ENCODE measurements at places on chromosomes 3 and 15.

DNA sequence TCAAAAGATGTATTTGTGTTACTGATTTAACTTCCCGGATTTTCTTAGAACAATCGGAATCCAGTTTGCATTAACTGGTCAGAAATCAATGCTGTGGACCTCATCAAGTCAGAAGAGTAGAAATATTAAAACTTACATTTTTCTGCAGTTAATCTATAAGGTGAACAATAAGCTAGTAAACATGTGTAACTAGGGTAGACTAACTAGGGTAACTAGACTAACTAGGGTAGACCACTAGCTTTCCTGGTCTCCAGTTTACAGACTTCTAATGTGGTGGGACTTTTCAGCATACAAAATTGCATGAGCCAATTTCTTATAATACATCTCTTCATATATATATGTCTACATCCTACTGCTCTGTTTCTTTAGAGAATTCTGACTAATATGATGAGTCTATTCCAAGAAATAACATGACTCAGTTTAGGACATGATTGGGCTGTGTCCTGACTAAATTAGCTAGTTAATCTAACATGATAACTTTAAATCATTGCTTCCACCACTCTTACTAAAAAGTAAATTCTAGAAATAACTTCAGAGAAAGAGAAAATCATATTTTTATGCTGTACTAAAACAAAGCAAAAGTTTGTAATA lies 5.3 kb downstream of the PLSCR2 start:
- no peak for DNase-seq

DNA sequence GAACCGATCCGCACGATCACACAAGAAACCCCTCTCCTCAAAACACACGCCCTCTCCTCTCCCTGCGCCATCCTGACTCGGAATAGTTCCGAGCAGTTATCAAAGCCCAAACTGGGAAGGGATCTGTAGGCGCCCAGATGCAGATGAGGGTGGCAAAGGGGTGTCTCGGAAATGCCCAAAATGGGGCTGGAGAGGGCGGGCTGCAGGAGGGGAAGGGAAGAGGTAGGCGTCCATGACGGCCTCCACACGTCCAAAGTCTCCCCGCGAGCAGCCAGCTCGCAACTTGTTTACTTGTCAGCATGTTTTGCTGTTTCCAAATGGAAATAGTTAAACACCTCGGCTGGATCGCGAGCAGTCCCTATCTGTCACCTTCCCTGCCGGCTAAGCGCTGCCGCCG lies 1.5 kb downstream of the NTRK3 start:
- no peak for DNase-seq

GRCh38 chr3:170154569-170155143 lies 26.9 kb downstream of the PHC3 start:
- DNase-seq = no peak

- DNase-seq = no peak
These were observed 98.6 kb upstream of the CRBN start for GRCh38 chr3:3278073-3278472.

DNA sequence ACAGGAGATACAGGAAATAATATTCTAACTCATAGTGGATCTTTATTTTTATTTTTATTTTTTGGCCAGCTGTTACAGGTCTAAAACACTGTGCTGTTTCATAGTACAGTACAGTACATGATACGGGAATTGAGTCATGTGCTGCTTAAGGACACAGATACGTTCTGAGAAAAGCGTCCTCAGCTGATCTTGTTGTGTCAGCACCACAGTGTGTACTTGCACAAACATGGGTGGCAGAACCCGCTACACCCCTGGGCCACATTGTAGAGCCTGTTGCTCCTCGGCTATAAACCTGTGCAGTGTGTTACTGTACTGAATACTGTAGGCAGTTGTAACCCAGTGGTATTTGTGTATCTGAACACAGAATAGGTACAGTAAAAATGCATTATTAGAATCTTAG lies 183.4 kb downstream of the OR4M2 start:
- DNase-seq = no peak

DNA sequence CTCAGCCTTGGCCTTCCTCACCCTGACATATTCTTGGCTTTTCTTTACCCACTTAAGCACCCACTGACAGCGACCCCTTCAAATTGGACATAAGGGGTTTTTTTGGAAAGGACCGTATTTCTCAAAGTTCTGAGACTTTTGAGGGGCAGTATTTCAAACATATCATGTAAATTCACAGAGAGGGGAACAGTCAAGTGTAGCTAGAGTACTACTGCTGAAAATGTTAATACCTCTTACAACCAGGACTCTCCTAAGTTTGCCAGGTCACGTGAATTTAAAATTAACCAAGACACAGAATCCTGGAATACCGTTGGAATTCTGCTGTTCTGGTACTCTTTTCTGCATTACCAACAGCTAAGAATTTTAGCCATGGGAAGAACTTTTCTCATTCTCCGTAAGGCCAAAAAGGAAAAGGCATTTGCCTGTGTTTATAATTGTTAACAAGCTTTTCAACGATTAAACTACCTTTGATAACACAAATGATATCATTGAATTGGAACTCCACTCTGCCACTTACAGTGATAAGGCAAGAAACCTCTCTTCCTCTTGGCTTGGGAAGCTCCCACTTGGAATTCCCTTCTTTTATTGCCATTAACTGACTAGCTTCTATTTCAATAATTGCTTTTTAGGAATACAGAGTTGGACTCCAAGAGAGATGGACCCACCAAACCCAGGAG lies 597 bp upstream of the GBE1 start:
- DNase-seq = no peak

DNA sequence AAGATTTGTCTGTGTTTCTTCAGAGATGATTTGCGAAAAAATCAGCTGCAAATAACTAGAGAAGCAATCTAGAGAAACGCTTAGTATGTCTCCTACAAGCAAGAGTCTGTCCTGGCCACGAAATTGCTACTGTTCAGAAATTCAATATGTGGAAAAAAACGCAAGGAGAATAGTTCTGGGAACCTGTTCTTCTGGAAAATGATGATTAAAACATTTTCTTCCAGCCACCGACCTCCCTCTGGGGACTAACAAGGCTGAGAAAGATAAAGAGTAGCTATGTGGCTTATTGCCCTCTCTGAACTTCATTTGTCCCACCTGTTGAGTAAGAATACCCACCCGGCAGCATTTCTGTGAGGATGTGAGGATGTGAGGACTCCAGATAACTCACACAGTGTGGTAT lies 31.6 kb downstream of the SNTN start:
- DNase-seq = no peak

- no peak for DNase-seq
These were observed 633.9 kb upstream of the TGFBR2 start for GRCh38 chr3:29972320-29972993.

DNA sequence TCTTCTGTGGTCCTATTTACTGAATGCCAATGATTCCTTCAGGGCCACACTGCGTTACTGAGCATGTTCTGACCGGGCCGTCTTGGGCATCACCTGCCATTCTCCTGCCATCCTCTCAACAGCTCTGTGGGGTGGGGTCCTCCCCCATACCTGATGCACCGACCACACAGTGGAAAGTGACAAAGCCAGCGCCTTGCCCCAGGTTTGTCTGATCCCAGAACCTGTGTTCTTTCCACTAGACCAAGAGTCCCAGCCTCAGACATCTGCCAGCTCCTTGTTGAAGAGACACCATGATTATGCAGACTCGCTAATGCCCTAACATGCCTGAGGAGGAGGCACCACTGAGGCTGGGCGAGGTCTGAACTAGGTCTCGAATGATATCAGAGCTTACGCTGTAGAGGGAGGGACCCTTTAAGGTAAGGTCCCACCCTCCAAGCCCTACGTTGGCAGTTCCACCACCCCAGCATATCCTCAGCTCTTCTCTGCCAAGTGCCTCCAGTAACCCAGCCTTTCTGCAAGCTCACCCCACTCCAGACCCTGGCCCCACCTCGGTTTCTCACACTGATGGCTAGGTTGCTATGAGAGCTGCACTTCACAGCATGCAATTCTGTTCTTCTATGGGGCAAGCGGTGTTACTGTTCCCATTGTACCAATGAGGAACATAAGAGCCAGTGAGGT lies 29.8 kb upstream of the PLXNA1 start:
- DNase-seq = no peak

GRCh38 chr3:186931532-186932280 lies 1.4 kb downstream of the ST6GAL1 start:
- peak; percentile 51 for DNase-seq

- no peak for DNase-seq
These were observed 334.0 kb upstream of the MCTP2 start for GRCh38 chr15:93897377-93897776.

DNA sequence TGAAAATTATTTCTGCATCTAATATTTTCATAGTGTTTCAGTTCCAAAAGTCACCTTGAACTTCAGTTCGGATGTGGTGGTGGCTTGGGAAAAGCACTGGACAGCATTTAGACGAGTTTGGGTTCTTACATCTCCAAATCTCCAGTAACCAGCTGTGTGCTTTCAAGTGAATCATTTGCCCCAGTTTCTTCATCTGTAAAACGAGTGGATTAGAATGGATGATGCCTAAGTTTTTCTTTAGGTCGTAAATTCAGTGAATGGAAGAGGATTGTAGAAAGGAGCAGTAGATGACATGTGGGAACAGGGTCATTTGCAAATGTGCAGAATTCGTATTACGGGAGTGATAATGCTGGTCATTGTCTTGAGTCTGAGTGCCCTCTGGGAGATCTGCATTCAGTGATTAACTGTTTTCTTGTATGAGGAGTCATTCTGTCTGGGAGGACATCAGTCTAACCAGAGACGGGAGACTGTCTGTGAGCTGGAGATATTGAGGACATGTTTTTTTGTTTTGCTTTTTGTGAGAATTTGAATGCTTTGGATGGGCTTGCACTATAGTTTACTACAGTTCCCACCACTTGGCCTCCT lies 641.6 kb upstream of the TBL1XR1 start:
- no peak for DNase-seq

DNA sequence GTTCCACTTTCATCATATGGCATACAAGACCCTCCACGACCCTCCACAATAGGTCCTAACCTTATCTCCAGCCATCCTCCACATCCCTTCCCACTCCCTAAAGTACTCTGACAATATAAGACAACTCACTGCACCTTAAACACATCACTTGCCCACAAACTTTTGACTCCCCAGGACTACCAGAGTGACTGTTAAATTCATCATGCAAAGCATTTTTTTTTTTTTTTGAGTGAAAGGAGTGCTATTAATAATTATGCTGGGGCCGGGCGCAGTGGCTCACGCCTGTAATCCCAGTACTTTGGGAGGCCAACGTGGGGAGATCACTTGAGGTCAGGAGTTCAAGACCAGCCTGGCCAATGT lies 55.8 kb downstream of the OSBPL10 start:
- DNase-seq = no peak

DNA sequence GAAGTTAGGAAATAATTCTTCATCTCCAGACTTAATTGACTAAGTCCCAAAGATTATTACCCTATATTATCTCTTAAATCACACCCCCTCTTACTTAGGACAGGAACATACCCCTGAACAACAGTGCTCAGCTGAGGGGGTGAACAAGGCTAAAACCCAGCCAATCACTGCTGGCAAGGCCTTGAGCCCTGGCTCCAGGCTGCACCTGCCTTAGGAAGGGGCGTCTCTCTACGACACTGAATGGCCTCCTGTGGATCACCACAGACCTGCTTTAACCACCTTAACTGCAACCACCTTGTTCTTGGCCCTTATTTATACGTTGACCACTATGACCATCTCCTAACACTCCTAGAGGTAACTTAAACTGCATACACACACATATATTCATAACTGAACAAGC lies 267.4 kb upstream of the THBS1 start:
- no peak for DNase-seq

DNA sequence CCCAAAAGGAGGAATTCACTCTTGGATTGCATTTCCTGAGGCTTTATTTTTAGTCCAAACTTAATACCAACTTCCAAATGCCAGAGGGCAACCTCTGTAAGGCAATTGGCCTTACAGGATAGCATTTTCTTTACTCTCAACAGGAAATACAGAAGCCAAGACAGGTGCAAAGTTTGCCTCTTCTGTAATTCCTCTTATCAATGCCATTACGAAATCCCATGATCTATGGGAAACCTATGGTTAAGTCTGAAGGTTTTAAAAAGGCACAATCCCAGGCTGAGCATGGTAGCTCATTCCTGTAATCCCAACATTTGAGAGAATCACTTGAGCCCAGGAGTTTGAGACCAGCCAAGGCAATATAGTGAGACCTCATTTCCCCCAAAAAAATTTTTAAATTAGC lies 14.9 kb downstream of the PKM start:
- no peak for DNase-seq

DNA sequence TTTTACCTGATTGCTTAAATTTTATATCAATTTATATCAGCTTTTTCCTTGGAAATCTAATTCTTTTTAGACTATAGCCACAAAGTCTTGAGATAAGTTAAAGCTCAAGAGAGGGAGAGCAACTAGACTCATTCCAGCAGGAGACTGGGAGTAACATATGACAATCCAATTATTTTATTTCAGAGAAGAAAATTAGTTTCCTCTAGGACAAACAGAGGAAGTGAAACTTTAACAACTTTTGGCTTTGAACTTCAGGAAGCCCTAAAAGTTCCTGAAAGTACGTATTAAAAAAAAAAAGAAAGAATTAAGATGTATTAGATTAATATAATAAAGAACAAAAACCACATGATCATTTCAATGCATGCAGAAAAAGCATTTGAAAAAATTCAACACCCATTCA lies 13.9 kb upstream of the UBE2E2 start:
- no peak for DNase-seq

DNA sequence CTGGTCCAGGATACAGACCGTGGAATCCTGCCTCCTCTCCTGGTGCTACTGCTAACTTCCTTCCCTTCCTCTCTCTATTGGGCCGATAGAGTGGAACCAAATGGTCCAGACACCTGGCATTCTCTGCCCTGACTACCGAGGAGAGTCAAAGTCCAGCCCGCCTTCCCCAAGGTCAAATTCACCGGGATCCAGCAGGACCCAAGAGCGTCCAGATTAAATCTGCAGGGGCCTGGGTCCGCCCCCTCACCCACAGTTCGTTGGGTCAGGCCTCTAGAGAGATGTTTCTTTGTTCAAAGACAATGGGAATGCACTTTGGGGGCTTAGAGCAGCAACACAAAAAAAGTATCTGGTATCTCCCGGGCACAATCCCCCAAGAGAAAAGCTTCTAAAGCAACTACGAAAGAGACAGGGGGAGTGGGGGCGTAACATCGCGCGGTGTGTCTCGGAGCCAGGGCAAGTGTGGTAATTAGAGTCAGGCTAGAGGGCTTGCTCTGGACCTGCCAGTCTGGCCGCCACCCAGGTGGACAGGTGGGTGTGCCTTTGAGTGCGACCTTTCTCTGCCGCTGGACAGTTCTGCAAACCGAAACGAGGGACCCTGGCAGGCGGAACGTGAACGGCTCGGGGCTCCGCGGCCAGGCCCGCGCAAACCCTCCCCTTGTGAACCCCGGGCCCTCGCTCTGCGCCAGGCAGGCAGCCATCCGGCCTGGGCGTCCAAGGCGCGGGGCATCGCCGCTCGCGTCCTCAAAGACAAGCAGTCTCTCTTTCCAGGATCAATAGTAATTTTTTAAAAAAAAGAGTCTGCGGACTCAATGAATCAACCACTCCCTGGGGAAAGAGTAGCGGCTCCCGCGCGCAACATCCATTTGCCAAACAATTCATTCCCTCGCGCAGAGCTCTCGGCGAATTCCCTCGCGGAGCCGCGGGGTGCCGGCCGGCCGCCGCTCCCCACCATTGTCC lies 806 bp downstream of the KLHL25 start:
- DNase-seq = peak; percentile 6

- no peak for DNase-seq
These were observed 150.3 kb upstream of the MCTP2 start for GRCh38 chr15:94080989-94081605.
